AML-193 (cell line): ENCODE measurements at places on chromosomes 6 and 20.

DNA sequence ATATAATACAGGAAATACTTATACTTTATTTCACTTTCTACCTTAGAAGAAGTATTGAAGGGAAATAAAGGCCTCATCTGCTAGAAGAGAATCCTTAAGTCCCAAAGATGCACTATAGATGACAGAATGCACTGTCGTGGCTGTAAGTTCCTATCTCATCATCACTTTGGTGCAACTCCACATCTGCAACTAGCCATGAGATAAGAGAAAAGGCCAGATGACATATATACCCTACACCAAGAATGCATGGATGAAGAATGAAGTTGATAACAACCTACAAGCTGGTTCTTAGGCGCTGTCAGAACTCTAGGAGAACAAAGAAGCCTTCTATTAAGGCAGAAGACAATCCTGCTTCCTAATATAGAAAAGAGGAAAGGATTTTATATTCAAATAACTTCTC, 11.6 kb upstream of the PLN start:
- no peak for DNase-seq

DNA sequence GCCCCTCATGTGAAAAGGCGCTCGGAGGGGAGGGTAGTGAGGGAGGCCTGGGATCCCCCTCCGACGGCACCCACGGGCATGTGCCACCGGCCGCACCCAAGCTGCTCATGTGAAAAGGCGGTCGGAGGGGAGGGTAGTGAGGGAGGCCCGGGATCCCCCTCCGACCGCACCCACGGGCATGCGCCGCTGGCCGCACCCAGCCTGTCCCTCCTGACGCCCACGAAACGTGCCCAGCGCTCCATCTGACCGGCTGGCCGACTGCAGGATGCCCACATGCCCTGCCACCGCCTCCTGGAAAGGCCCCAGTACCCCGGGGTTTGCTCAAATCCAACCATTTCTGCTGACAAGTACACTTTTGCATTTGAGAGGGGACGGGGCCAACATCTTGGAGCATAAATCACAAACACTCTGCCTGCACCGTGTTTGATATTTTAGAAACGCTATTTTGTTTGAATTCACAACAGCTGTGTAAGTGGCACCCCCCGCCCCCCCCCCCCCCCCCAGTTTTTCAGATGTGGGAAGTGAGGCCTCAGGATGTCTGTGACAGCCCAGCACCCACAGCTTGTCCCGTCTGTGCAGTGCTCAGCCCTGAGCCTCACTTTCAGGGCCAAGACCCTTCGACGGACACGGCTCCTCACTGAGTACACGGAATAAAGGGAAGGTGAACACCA, 34.1 kb downstream of the SLC2A4RG start:
- DNase-seq = no peak

- DNase-seq = no peak
Measured at GRCh38 chr6:148247386-148248063, 95.1 kb upstream of the SASH1 start.

GRCh38 chr6:40998661-40999060, 40.4 kb downstream of the UNC5CL start:
- DNase-seq = no peak

DNA sequence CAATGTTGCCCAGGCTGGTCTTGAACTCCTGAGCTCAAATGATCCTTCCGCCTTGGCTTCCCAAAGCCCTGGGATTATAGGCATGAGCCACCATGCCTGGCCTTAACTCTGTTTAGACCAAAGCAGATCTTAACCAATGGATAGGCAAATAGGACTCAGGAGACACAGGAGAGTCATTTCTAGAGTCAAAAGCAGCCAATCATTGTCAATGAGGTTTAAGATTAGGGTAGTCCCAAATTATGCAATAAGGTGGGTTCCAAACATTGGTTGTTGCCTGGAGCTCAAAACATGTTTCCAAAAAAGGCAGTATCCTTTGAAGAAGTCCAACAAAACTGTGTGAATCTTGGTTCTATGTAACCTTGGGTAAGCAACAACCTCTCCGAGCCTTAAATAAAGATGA, 95.7 kb upstream of the JARID2 start:
- DNase-seq = no peak

GRCh38 chr6:146946559-146946958, 257.7 kb upstream of the STXBP5 start:
- no peak for DNase-seq

- DNase-seq = no peak
Measured at GRCh38 chr6:127178746-127179145, 60.3 kb downstream of the RSPO3 start.

DNA sequence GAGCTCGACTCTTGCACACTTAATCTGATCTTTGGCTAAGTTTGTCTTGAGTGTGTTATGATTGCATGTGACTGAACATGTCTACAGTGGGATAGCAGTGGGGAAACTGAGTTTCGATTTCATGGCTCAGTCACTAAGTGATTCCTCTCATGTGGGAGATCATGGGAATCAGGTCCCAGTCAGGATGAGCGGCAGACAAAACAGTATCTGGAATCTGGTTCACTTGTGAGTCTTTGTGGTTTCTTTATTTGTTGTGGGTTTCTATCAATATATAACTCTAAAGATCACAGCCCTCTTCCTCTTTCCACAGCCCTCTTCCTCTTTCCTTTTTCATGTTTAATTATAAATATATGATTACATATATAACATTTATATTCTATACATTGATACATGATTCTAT, 4.0 kb downstream of the RPP21 start:
- DNase-seq = no peak

DNA sequence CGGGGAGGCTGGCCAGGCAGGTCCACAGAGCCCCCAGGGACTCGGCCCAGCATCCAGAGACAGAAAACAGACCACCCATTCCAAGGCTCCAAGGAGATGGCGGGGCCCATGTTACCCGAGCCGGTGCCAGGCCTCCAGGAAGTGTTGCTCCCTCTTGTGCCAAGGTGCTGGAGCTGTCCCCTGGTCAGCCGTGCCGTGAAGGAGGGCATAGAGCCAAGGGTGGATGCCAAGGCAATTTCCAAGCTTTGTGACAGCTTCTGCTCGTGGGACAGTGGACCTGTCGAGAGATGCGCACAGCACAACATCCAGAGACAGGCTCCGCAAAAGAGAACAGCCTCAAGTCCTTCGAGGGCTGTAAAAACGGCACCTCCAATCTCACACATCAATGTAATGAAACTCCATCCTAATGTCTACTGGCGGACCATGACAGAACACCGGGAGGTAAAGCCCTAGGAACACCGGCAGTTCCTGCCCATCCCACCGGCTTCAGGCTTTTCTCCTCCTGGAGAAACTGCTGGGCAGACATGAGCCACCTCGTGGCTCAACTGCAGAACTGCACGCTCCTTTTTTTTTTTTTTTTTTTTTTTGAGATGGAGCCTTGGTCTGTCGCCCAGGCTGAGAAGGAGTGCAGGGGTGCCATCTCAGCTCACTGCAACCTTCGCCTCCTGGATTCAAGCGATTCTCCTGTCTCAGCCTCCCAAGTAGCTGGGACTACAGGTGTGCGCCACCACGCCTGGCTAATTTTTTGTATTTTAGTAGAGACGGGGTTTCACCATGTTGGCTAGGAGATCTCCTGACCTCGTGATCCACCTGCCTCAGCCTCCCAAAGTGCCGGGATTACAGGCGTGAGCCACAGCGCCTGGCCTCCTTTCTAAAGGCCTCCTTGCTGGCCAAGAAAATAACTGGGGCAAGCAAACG, 30.9 kb upstream of the AVP start:
- peak; percentile 36 for DNase-seq

- DNase-seq = no peak
Measured at GRCh38 chr6:142647449-142648035, 297.4 kb downstream of the HIVEP2 start.

GRCh38 chr6:158481690-158482473, 78.0 kb upstream of the TMEM181 start:
- no peak for DNase-seq

DNA sequence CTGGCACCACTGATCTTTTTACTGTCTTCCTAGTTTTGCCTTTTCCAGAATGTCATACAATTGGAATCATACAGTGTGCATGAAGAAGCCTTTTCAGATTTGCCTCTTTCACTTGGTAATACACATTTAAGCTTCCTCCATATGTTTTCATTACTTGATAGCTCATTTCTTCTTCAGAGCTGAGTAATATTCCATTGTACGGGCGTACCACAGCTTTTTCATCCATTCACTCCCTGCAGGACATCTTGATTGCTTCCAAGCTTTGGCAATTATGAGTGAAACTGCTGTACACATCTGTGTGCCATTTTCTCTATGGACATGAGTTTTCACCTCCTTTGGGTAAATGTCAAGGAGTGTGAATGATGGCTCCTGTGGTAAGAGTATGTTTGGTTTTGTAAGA, 46.2 kb upstream of the LY86 start:
- DNase-seq = no peak

GRCh38 chr20:33306807-33307206, 23.8 kb downstream of the BPIFB1 start:
- DNase-seq = no peak

DNA sequence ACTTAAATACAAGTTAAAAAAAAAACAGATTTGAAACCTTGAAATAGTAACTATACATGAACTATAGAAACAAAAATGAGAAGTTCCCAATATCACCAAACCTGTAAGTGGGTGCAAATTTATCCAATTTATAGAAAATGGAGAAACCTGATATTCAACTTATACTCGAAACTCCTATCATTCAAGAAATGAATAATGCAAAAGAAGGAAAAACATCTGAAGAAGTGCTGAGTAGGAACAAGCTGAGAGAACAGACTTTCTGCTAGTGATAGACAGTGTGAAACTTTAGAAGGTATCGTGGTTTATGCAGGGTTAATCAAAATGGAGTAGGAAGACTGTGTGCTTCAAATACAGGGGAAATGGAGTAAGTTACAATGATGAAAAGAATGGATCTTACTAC, 4.5 kb downstream of the GPR63 start:
- DNase-seq = no peak

GRCh38 chr6:138349891-138350290, 27.8 kb upstream of the SMIM28 start:
- DNase-seq = no peak

GRCh38 chr20:19210391-19211155, 1.9 kb upstream of the SLC24A3 start:
- no peak for DNase-seq

GRCh38 chr6:67131827-67132226, 1424.8 kb upstream of the EYS start:
- no peak for DNase-seq

GRCh38 chr20:6473197-6473596, 294.3 kb upstream of the BMP2 start:
- DNase-seq = peak; percentile 4

GRCh38 chr6:113291751-113292445, 565.2 kb upstream of the MARCKS start:
- no peak for DNase-seq

GRCh38 chr20:12270863-12271262, 353.2 kb downstream of the BTBD3 start:
- no peak for DNase-seq

DNA sequence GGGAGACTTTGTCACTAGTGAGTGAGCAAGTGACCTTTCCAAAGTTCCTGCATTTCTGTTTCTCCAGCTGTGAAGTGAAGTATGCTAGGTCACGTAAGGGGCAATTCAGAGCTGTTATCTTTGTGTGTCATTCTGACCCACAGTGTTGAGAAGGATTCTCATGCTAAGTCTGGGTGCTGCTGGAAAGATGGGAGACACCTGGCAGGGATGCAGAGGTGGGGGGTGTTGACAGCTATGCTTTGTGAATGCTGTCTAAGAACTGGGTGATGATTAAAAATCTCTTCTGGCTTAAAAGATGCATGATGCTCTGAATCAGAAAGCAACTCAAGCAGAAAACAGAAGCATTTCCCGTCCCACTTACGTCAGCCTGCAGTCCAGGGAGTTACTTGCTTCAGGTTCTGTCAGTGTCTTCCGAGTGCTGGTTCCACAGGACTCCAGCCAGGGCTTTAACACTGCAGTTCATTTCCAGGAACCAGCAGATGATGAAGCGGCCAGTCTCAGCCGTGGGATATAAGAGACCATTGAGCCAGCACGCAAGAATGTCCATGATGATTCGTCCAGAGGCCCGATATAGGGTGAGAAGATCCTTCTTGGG, 30.9 kb upstream of the ASXL1 start:
- DNase-seq = no peak

DNA sequence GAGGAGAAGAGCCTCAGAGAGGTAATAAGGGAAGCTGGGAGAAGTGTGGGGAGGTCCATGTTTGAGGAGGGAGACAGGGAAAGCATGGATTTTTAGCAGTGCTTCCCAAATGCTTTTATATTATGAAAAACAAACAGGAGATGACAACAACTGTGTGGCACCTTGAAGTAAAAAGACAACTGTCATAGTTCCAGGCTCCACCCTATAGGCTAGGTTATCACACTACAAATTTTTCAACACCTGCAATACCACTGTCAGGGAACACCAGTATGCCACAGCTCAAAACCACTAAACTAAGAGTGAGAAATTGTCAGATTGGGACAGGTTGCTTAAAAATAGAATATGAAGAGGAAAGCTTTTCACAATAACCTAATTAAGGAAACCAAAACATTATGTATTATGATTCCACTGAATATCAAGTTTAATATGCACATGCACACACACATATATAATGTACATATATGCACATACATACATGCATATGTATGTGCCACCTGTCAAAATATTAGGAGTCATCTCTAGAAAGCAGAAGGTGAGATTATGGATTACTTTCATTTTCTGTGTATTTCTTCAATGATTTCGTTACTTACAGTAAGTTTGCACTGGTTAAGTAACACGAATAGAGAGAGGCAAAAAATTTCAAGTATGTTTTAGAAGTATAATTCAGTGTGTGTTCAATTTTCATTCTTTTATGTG, 261.2 kb downstream of the PTPRK start:
- DNase-seq = no peak

GRCh38 chr6:121354764-121355163, 20.5 kb upstream of the TBC1D32 start:
- DNase-seq = no peak

DNA sequence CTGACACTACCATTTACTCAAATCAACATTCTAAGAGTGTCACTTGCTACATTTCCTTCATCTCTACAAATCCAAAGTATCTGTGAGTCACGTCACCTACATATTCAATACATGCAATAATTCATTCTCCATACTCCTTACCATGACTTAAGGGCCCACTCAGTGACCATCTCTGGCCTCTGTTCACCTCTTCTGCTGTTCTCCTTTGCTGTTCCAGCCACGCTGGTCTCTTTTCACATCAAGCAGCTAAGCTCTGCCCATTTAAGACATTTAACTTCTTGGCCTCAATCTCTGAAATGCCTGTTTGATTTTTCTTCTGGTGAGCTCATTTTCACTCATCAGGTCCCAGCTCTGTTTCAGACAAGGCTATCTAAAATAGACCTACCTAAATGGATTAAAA, 46.5 kb downstream of the HFE start:
- DNase-seq = no peak

- no peak for DNase-seq
Measured at GRCh38 chr6:38169221-38169976, 349.9 kb downstream of the ZFAND3 start.

DNA sequence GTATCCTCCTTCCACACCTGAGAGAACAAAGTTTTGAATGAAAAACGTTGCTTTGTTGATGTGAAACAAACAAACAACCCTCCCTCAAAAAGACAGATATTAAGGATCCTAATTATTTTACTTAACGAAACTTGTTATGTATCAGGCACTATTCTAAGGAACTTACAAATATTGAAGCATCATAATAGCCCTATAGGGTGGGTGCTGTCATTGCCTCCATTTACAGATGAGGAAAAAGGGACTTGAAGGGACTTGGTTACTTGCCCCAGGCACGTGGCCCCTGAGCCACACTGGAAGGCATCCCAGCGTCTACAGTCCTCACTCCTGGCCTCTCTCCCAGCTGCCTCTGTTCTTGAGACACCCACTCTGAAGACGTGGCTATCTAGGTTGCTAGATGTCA, 20.2 kb upstream of the OLIG3 start:
- DNase-seq = no peak
